Activated naive CD8-positive, alpha-beta T cell treated with anti-CD3 and anti-CD28 coated beads, Interleukin-2, amount 10 ng/mL, durations not matched to agents 7 days and 5 days (primary cell): ENCODE measurements at places on chromosomes 7 and 10.
A peak's percentile ranks its signal among the peaks of the same experiment; 100 is the strongest.

DNA sequence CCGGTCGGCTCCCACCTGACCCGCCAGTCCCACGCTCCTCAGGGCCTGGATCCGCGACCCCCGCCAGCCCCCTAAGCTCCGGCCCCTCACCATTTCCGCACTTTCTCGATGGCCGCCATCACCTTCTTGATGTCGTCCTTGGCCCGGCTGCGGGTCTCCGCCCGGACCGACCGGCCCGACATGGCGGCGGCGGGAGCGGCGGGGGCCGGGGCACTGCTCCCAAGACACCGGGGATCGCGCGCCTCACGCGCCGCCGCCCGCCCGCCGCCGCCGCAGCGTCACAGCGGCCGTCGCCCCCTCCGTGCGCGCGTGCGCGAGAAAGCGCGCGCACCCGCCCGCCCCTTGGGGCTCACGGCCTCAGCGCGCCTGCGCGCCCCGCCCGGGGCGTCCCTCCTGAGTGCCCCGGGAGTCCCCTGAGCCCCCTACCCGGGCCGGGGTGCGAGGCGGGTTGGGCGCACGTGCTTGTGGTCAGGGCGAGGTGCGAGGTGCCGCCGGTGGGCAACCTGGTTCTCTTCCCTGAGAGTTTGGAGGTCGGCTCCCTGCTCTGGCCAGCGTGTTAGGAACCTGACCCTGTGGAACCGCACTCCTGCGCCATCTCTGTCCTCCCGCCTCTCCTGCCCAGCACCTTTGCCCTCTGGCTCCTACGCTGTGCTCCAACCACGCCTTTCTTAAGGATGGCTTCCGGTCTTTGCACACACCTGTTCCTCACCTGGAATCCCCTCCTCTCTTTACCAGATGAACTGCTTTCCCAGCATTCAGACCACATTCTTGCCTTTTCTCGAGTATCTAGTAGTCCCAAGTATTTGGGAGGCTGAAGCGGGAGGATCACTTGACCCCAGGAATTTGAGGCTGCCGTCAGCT is at the start of gene BCL7B:
Gene BCL7B, minus strand, starts transcription at position 294 of the 861 bp plus-strand sequence. Its CDS starts 112 bp downstream, at position 182.
- peak; percentile 93 for DNase-seq

DNA sequence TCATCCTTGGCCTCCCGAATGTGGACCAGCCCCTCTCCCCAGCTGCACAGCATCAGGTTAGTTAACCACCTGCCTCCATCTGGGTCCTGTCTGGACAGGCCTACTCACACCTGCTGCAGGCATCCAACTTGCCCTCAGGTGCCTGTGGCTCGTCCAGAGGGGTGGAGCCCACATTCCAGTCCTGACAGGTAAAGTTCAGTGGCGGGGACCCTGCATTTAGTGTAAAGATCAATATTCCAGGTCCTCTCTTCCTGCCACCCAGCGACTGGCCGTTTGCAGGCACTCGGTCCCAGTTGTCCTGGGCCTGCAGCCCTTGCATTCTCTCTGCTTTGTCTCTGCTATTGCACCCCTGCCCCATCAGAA is 15.0 kb downstream of the HTRA1 start:
- no peak for DNase-seq

GRCh38 chr10:103225939-103226338 is 19.7 kb upstream of the RPEL1 start:
- no peak for DNase-seq

DNA sequence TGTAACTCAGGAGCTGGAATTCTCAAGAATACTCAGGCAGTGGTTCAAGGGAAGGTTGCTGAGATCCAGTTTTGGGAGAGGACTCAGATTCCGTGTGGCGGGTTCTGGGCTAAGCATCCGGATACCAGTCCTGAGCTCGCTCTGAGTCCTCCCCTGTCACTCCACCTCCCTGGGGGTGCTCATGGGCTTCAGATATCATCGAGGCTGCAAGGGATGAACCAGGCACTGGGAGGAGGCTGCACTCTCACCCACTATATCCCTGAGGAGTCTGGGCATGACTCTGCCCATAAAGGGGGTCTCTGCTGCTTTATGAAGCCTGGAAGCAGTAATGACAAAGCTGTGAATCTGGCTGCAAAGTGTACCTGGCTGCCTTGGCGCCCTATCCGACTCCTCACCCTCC is 188.5 kb downstream of the TNS3 start:
- DNase-seq, result no peak

DNA sequence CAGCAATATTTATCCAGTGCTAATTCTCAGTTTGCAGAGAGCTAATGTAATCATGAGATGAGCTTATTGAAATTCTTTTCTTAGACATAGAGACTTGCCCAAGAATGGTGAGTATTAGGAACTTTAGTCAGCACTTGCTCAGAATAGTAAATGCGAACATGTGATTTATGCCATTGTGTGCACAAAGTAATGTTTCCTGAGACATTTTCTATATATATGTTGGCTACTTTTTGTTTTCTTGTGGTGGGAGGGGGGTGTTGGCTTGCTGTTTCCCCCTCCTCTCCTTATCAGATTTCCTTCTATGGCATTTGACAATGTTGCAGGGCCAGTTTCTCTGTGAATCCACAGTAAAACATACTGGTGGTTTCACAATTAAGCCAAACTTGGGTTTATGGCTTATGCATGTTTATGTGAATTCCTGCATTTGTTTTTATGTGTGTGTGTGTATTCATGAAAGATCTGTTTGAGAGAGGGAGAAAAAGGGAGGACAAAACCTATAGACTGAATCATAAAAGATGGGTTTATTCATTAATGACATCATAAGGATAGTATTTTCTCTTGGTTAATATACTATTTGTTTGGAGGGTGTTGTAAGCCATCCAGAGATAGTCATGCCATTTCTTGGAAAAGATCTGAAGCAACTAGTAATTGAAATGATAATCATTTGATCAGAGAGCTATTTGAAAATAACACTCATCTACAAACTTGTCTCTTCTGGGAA is 36.3 kb downstream of the ARID5B start:
- no peak for DNase-seq

- no peak for DNase-seq
Observed at GRCh38 chr10:12602521-12602920, 253.2 kb downstream of the CAMK1D start.

DNA sequence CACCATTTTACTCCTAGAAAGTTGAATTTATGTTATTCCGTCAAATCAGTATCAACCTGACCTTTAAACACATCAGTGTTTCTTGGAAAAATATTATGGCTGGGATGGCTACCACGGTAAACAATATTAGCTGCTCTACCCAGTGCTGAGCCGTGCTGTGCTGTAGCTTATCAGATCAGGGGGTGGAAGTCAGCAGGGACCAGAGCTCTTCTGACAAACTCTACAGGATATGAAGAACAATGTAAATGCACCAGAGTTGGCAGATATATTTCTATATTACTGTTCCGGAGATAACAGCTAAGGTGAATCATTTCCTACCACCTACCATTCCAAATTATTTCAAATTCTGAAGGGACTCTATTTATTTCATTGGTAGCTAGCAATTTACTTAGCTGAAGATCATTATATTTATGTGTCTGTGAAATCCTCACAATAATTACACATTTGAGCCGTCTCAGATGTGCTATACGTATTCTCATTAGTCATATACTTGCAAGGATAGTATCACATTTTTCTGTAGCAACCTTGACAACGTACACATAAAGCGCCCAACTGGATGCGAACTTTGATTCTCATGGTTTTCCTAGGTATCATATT is 76.5 kb downstream of the TEX36 start:
- DNase-seq, result no peak

- no peak for DNase-seq
Observed at GRCh38 chr10:27618036-27618615, 114.0 kb downstream of the RAB18 start.

- no peak for DNase-seq
Observed at GRCh38 chr7:34718867-34719266, 60.8 kb downstream of the NPSR1 start.

GRCh38 chr10:10010397-10010796 is 1007.3 kb upstream of the CELF2 start:
- no peak for DNase-seq

GRCh38 chr10:42933448-42934340 is 143.2 kb upstream of the RET start:
- peak; percentile 45 for DNase-seq

DNA sequence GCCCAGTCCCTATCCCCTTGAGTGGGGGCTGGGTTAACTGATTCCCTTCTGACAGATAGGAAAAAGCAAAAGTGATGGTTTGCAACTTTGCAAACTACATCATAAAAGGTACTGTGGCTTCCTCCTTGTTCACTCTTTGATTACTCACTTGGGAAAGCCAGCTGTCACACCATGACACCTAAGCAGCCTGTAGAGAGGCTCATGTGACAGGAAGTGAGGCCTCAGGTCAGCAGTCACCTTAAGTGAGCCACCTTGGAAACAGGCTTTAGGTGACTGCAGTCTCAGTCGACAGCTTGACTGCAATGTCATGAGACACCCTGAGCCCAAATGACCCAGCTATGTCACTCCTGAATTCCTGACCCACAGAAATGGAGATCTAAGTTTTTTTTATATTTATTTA is 4.3 kb upstream of the CHCHD2 start:
- DNase-seq, result no peak

GRCh38 chr7:288671-289101 is 1.3 kb upstream of the FOXL3 start:
- no peak for DNase-seq

DNA sequence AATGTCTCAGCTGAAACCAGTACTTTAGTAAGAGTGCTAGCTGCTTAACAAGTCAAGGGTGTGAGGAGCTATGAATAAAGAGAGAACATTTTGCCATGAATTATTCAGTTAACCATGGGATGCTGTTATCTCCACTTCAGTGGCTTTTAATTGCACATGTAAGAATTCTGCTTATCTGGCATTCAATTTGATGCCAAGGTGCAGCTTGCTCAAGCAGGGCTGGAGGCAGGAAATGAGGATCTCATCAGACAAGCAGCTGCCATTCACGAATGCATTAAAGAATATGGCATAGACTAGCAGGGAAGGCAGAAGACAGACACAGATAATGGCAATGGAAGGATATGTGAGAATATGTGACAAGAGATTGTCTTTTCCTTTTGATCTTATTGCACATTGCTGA is 697.8 kb downstream of the NRG3 start:
- no peak for DNase-seq

DNA sequence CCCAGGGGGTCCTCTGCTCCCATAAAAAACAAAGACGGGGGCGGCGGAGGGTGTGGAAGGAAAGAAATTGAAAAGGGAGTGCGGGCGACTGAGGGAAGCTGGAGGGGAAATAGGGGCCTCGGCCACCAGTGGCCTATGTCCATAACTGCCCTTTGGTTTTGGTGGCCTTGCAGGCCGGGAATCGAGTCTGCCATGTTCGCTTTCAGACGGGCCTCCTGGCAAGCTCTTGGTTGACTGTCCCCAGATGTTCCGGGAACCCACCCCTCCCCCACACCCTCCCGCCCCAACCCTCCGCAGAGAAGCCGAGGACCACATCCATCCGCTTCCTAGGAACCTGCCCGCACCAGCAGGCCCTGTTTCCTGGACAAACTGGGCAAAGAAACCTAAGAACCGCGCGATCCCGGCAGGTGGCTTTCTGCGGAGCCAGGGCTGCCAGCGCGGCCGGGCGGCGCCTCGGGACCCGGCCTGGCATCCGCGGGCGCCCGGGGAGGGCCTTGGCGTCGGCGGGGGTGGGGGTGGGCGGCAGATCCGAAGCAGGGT is 20.0 kb upstream of the GATA3 start:
- DNase-seq, result peak; percentile 49

GRCh38 chr10:44773565-44773964 is 137.6 kb upstream of the TMEM72 start:
- no peak for DNase-seq

DNA sequence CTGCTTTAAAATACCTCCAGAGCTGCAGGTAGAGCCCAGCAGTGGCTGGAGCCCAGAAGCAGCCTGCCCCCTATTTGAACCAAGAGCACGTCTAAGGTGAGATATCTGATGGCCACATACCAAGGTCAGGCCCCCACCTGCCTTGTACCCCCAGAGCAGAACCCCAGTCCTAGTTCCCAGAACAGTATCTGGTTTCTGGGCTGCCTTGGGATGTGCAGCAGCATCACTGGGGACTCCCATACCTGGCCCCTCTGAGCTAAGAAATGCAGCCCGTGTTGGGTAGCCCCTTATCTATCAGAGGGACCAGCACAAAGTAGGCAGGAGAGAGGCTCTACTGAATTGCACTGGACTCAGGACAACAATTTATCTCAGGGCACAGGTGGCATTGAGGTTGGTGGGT is 8.9 kb downstream of the SFTPD start:
- DNase-seq, result no peak

GRCh38 chr10:70629338-70629737 is 26.8 kb upstream of the PRF1 start:
- DNase-seq, result no peak

DNA sequence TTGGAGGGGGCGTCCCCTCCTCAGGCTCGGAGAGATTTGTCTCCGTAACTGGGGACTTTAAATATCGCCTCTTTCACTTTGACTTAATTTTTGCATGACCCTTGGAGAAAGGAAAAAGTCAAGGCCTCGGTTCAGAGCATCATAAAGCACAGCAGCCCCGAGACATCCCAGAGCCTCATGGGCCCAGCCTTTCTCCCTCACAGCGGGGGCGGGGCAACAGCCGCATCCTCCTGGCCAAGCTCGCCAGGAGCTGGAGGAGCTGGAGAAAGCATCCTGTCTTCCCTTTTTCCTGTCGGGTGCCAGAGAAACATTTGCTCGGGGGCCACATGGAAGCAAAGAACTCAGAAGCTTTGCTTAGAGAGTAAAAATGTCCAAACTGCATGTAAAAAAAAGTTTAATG is 43.6 kb upstream of the DPYSL4 start:
- no peak for DNase-seq

DNA sequence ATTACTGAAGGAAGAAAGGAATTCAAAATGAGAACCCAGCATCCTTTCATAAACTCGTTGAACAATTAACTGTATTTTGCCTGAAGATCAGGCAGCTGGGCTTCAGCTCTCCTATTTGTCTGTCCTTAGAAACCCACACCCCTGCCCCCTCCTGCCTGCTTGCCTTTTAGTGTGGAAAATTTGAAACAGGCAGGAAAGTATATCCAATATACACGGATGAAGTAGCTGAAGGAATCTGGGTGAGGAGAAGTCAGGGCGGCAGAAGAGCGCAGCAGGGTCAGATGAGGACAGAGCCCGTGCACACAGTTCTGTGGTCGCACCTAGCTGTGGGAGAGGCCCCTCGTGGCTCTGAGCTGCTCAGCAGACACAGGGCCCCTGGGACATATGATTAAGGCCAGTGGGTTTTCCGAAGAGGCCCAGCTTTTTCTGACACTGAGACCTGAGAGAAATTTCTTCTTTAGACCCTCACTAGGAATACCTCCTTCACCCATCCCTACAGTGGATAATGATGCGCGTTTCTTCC is 87.9 kb downstream of the ACTR3B start:
- no peak for DNase-seq
